ENCODE measurements at places on chromosomes 5 and 9.
A peak's percentile ranks its signal among the peaks of the same experiment; 100 is the strongest.

GRCh38 chr5:1524481-1524798, 680 bp upstream of the LPCAT1 start:
- DNase-seq, result no peak

DNA sequence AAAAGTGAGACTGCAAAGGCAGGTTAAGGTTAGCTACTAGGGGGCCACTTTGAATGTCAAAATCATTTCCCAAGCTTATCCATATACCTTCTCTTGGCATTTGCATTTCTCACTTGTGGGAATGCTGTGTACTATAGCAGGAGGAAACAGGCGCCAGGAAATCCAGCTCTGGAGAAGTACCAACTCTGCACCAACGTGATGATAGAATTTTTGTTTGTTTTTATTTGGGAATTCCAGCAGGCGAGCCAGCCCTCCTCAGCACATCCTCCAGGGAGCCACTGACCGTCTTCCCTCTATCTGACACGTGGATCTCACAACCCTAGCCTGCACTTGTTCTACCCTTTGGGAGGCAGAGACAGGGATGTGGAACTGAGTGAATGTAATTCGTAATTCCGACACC, 318.0 kb downstream of the ACTL7B start:
- DNase-seq, result no peak

GRCh38 chr5:31682025-31682424, 43.1 kb downstream of the PDZD2 start:
- DNase-seq, result no peak

DNA sequence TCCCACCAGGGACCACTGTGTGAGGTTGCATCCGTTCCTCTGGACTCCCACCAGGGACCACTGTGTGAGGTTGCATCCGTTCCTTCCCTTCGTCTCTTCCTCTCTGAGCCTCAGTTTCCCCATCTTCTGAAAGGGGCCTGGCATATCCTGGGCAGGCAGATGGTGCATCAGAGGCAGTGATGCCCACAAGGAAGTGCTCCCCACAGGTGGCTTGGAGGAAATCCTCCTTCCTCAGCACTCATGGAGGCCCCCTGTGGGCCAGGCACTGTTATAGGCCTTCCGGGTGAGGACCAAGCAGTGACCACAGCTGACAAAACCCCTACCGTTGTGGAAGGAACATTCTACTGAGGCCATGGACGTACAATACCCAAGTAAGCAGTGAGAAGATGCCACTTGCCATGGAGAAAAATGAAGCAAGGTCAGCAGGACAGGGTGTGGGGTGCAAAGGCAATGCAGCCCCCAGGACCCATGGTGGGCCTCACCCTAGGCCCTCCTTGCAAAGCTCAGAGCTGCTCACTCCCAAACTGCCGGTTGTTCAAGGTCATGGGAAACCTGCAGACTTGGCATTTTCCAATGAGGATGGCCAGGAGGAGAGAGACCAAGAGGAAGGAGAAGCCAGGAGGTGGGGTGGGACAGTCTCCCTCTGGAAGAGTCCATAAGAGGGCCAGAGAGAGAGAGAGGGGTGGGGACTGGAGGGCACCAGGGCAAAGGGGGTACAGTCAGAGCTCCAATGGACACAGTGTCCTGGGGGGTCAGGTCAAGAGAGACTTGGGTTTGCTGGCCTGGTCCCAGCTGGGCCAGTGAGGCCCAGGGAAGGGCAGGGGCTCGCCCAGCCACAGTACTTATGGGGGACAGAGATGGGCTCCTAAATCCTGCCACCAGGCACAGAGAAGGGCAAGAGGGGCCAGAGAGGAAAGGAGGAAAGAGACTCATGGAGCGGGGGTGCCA, 51.1 kb downstream of the C9orf50 start:
- peak; percentile 39 for DNase-seq

DNA sequence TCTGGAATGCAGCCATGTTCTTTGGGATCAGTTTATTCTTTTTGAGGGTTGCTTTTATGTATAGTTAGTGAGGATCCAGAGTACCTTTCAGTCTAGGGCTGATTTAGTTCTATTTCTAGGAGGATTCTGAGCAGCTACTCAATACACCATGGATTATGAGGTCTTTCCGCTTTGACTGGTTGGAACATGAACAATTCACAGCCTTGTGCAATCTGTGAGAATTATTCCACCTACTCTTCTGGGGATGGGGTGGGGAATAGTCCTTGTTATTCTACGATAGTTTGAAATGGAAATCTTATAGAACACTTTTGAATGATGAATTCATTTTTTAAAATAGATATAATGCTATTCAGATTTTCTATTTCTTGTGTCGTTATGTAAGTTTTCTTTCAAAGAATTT, 212.3 kb upstream of the ARRDC3 start:
- DNase-seq, result no peak

- no peak for DNase-seq
These were observed 48.6 kb upstream of the GDNF start for GRCh38 chr5:37888476-37888875.

GRCh38 chr5:10501554-10502075, 59.9 kb downstream of the ROPN1L start:
- DNase-seq, result peak; percentile 60

DNA sequence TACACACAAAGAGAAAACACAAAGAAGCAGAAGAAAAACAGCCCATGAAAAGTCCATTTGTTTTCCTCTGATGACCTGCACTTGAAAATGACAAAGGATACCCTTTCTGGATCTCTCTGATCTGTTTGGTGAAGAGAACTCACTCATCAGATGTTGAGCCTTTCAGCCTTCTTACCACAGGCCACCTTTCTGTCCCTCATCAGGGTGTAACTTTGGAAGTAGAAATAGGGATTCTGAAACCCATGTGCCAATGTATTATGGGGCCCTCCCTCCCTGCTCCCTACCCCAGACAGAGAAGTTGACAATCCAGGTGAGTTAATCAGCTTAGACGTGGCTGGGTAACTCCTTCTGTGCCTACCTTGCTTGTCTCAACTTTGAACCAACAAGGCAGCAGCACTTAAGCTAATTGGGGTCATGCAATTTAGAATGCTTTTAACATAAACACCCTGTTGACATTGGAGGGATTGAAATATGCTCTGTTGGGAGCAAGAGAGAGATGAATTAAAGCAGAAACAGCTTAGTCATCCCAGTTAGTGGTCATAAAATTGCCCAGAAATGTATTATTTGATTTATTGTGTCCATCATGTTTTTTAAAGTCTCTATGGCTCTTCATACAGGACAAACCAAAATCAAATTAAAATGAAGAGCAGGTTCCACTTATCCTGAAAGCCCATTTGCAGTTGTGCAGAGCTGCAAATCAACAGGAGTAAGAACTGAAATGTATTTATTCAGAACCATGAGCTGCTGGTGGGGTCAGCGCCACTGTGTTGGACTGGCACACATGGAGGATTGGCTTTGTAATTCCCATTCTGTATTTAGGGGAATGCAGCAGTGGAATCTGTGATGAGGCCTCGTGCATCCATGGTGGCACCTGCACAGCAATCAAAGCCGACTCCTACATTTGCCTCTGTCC, 132.0 kb downstream of the LIFR start:
- DNase-seq, result no peak

GRCh38 chr9:16103620-16104397, 551.0 kb downstream of the CCDC171 start:
- DNase-seq, result no peak

DNA sequence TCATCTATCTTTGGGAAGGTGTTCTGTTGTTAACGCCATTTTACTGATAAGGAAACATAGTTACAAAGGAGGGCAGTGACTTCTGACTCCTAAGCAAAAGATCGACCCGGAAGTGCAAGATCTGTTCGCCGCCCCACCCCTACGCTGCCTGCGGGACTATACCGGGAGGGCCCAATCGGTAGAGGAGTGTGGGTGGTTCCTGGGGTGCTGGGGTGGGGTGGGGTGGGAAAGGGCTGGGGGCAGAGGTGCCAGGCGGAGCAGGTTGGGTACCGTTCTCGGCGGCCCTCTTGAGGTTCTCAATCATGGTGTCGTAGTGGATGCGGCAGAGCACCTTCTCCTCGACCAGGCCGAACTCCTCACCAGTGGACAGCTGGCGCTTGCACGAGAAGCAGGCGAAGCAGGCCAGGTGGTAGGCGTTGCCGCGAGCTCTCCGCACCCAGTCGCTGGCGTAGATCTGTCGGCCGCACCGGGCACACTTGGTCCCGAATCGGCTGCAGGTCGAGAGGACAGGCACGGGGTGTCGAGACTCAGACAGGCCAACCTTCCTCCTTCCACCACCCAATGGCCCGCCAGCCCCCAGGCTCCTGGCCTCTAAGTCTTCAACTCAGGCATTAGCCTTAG, 11.8 kb downstream of the LHX6 start:
- no peak for DNase-seq

GRCh38 chr5:135133181-135133580, 99.2 kb upstream of the PITX1 start:
- DNase-seq, result no peak

All from NB4 (cell line).